ENCODE measurements at places on chromosomes 2 and 18. TPM values are rescaled to one million over a fixed set of nuclear protein-coding genes. Genes with fewer than 3 reads are reported as not detected.

- no peak overlapping the region for H3K4me3 ChIP-seq
- H3K27me3 ChIP-seq: peaks cover 18% of the 10 kb centered on the region
- H3K4me1 ChIP-seq: no peaks in the 10 kb centered on the region
These were observed 28.9 kb upstream of the HDAC4 start for GRCh38 chr2:239429473-239430350.

- H3K4me3 ChIP-seq: peak overlapping the region; percentile 88
- DNase-seq: no peak
- peaks cover 5% of the 10 kb centered on the region for H3K36me3 ChIP-seq
These were observed 675 bp downstream of the GEMIN6 start for GRCh38 chr2:38778687-38779082.

DNA sequence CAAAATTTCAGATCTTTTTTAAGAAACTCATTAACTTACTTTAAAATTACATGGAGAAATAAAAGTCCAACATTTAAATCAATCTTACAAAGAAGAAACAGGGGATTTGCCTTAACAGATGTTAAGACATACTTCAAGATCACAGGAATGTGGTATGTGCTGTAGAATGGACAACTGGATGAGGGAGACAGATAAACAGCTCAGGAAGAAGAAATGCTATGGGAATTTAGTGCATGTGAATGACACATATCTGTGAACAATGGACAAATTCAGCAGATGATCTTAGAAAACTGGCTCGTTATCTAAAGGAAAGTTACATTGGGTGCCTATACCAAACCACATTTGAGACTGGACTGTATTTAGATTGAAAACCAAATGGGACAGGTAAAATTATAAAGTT is 246.8 kb upstream of the AGAP1 start:
- no peaks in the 10 kb centered on the region for H3K27me3 ChIP-seq
- H3K36me3 ChIP-seq: no peaks in the 10 kb centered on the region
- H3K4me1 ChIP-seq: peaks cover 5% of the 10 kb centered on the region
- no peak for DNase-seq

- DNase-seq: no peak
- H3K4me3 ChIP-seq: no peak overlapping the region
- H3K27ac ChIP-seq: peak overlapping the region; percentile 76
- H3K36me3 ChIP-seq: peaks cover 5% of the 10 kb centered on the region
- no peaks in the 10 kb centered on the region for H3K27me3 ChIP-seq
These were observed 487.2 kb upstream of the RAB12 start for GRCh38 chr18:8121942-8122480.

- no peaks in the 10 kb centered on the region for H3K27me3 ChIP-seq
- peaks cover 49% of the 10 kb centered on the region for H3K4me1 ChIP-seq
- peak overlapping the region; percentile 85 for H3K27ac ChIP-seq
These were observed 42.0 kb downstream of the RDH14 start for GRCh38 chr2:18518116-18519111.

DNA sequence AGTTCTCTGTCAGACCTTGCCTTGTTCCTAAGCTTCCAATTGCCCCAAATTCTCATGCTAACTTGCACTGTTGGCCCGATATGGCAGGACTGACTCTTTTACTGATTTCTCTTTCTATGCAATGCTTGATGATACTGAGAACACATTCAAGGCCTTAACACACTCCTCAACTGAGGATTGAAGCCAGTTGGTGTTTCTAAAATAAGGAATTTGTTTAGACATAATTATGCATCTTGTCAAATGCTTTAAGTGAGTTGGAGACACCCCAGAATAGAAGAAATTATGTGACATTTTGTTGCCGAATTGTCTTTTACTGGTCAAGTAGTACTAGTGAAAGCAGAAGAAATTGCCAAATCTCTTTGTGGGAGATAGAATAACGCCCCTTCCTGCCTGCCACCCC is 60.0 kb upstream of the THSD7B start:
- H3K36me3 ChIP-seq: no peaks in the 10 kb centered on the region
- no peak overlapping the region for H3K4me3 ChIP-seq

- no peaks in the 10 kb centered on the region for H3K27me3 ChIP-seq
- no peak for DNase-seq
- H3K4me3 ChIP-seq: no peak overlapping the region
- H3K36me3 ChIP-seq: peaks cover 1% of the 10 kb centered on the region
These were observed 65.8 kb upstream of the ZNF804A start for GRCh38 chr2:184532551-184532950.

DNA sequence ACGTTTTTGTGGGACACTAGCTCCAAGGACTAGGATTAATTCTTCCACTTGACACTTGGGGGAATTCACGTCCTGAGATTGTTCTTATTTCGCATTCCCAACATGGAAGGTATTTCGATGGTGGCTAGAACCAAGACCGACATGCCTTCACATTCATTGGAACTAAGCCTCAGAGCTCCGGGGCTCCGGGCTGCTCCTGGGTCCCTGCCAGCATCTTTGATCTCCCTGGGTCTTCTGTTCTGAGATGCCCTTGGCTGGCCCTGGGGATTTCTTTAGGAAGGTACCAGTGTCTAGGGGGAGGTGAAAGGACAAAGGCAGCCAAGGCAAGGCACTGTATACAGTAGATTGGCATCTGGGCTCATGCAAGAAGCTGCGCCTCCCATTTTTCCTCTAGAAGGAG is 76.8 kb downstream of the DYSF start:
- H3K36me3 ChIP-seq: peaks cover 23% of the 10 kb centered on the region
- DNase-seq: no peak
- H3K4me3 ChIP-seq: no peak overlapping the region
- no peak overlapping the region for H3K27ac ChIP-seq
- peaks cover 4% of the 10 kb centered on the region for H3K4me1 ChIP-seq
- H3K27me3 ChIP-seq: no peaks in the 10 kb centered on the region

DNA sequence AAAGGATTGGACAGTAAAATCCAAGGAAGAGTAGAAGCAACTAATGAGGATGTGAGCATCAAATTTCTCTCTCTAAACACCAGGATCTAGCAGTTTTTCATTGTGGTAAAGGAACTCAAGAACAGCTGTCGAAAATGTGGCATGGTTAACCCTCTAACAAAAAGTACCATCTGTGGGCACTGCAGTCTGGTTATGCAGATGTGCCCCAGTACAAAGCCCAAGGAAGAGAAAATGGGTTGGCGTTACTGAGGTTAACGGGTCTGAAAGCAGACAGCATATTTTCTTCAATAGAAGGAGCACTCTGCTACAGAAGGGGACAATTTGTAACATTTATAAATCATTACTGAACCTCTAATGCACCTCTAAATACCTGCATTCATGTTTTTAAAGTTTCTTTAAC is 253.0 kb upstream of the HNRNPA3 start:
- no peaks in the 10 kb centered on the region for H3K36me3 ChIP-seq
- no peaks in the 10 kb centered on the region for H3K4me1 ChIP-seq
- no peak overlapping the region for H3K4me3 ChIP-seq
- no peak overlapping the region for H3K27ac ChIP-seq

GRCh38 chr18:41206341-41206830 is 748.6 kb upstream of the PIK3C3 start:
- no peak overlapping the region for H3K27ac ChIP-seq
- no peaks in the 10 kb centered on the region for H3K4me1 ChIP-seq
- no peak overlapping the region for H3K4me3 ChIP-seq
- no peaks in the 10 kb centered on the region for H3K27me3 ChIP-seq
- no peak for DNase-seq

GRCh38 chr2:73228631-73229030 is 4.4 kb downstream of the PRADC1 start:
- peaks cover 5% of the 10 kb centered on the region for H3K4me1 ChIP-seq
- no peaks in the 10 kb centered on the region for H3K27me3 ChIP-seq
- no peak overlapping the region for H3K27ac ChIP-seq
- no peak overlapping the region for H3K4me3 ChIP-seq

GRCh38 chr2:63643486-63643885 is 54.7 kb downstream of the MDH1 start:
- H3K36me3 ChIP-seq: peaks cover 4% of the 10 kb centered on the region
- peaks cover 14% of the 10 kb centered on the region for H3K4me1 ChIP-seq
- no peak for DNase-seq
- H3K27ac ChIP-seq: no peak overlapping the region

GRCh38 chr2:64479259-64480117 is 25.5 kb downstream of the LGALSL start:
- H3K27me3 ChIP-seq: peaks cover 3% of the 10 kb centered on the region
- no peak overlapping the region for H3K4me3 ChIP-seq
- no peak overlapping the region for H3K27ac ChIP-seq
- DNase-seq: no peak
- no peaks in the 10 kb centered on the region for H3K36me3 ChIP-seq

DNA sequence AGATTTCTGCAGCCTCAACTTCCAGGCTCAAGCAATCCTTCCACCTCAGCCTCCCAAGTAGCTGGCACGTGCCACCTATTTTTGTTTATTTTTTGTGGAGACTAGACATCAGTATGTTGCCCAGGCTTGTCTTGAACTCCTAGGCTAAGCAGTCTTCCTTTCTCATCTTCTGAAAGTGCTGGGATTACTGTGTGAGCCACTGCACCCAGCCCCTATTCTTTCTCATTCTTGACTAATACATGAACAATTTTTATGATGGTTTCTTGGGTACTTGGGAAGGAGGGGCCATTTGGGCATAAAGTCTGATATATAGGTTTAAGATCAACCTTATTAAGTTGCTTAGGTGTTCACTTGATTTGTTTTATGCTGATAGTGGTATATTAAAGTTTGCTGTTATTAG is 26.2 kb downstream of the EPC2 start:
- H3K4me1 ChIP-seq: peaks cover 54% of the 10 kb centered on the region
- no peak overlapping the region for H3K27ac ChIP-seq
- DNase-seq: no peak
- H3K27me3 ChIP-seq: no peaks in the 10 kb centered on the region

- DNase-seq: no peak
- H3K4me3 ChIP-seq: no peak overlapping the region
- peaks cover 3% of the 10 kb centered on the region for H3K27me3 ChIP-seq
- no peak overlapping the region for H3K27ac ChIP-seq
- no peaks in the 10 kb centered on the region for H3K36me3 ChIP-seq
- H3K4me1 ChIP-seq: peaks cover 21% of the 10 kb centered on the region
These were observed 432.1 kb downstream of the LPIN1 start for GRCh38 chr2:12178289-12179080.

DNA sequence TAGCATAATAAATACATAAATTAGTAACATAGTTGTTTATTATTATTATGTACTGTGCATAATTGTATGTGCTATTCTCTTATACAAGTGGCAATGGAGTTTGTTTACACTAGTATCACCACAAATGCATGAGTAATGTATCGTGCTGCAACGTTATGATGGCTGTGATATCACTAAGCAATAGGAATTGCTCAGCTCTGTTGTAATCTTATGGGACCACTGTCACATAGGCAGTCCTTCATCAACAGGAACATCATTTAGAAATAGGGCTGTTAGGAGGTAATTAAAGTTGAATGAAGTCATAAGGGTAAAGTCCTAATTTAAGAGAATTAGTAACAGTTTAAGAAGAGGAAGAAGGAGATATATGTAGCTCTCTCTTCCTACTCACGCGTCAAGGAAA is 33.8 kb downstream of the TEX51 start:
- no peak for DNase-seq
- no peak overlapping the region for H3K4me3 ChIP-seq
- peaks cover 34% of the 10 kb centered on the region for H3K27me3 ChIP-seq
- no peak overlapping the region for H3K27ac ChIP-seq
- no peaks in the 10 kb centered on the region for H3K4me1 ChIP-seq

DNA sequence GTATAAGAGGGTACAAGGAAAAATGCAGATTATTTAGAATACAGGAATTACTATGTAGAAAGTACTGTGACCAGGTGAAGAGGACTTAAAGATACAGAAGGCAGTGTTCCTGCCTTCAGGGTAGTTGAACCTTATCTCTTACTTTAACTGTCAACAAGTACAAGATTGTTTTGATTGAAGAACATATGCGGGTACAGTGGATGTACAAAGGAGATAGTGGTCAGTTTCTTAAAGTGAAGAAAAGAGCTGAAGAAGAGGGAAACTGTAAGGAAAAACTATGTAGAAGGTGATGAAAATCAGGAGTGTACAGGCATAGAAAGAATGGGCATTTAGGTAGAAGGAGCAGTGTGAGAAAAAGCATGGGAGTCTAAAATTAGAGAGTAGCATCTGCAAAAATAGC is 2.2 kb downstream of the RALBP1 start:
- H3K27ac ChIP-seq: peak overlapping the region; percentile 23
- DNase-seq: no peak
- H3K4me3 ChIP-seq: no peak overlapping the region
- peaks cover 31% of the 10 kb centered on the region for H3K4me1 ChIP-seq

- H3K27me3 ChIP-seq: no peaks in the 10 kb centered on the region
- H3K4me1 ChIP-seq: no peaks in the 10 kb centered on the region
- peaks cover 20% of the 10 kb centered on the region for H3K36me3 ChIP-seq
- H3K4me3 ChIP-seq: no peak overlapping the region
These were observed 233.7 kb downstream of the HDAC4 start for GRCh38 chr2:239167011-239167673.

DNA sequence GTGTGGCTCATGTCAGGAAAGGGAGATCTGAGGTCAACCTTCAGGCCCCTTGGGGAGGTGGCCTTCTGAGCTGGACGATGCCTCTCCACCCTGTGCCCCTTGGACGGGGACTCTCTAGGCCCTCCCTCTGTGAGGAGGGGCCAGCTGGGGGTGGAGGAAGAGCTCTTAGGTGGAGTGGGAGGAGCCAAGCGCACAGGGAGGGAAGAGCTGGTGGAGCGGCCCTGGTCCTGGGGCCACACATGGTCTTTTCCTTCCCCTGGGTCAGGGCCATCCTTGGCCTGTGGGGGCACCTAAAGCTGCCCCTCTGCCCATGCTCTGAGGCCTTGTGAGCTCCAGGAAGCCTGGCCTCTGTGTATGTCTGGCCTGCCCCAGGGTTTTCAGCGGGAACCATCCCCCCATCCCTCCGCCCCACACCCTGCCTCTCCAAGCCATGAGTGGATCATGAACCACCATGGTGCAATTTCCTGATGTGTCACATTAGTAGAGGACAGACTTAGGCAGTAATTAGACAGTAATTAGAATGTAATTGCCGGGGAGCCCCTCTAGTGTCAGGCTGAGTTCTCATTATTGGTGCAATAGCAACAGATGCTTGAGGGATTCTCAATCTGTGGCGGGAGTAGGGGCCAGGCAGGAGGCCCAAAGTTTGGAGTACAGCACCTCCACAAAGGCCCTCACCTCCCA is 63.0 kb downstream of the GLI2 start:
- H3K4me3 ChIP-seq: no peak overlapping the region
- DNase-seq: no peak
- H3K27me3 ChIP-seq: no peaks in the 10 kb centered on the region
- H3K27ac ChIP-seq: no peak overlapping the region

DNA sequence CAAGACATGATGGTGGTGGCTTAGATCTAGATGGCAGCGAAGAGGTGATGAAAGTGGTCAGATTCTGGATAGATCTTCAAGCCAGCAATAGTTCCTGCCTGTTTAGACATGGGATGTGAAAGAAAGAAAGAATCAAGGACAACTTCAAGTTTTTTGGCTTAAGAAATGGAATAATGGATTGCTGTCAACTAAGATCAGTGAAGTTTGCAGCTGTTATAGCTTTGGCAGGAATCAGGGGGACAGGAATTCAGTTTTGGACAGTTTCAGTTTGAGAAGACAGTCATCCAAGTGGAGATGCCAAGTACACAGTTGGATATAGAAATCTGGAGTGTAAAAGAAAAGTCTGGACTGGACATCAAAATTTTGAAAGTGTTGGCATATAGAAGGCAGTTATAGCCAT is 283.7 kb upstream of the PKDCC start:
- DNase-seq: no peak
- H3K36me3 ChIP-seq: no peaks in the 10 kb centered on the region
- peaks cover 16% of the 10 kb centered on the region for H3K27me3 ChIP-seq
- H3K4me3 ChIP-seq: no peak overlapping the region
- no peaks in the 10 kb centered on the region for H3K4me1 ChIP-seq

The DSG2 gene
- 43.7 TPM for total RNA-seq

The VIT gene
- 0.15 TPM for total RNA-seq

The CDH2 gene
- total RNA-seq: 208 TPM

The RGPD3 gene
- total RNA-seq: not detected

The EN1 gene
- not detected for total RNA-seq

The GPR55 gene
- total RNA-seq: not detected

The NEU2 gene
- not detected for total RNA-seq

The PARD3B gene
- 24.9 TPM for total RNA-seq

The GKN1 gene
- 0.37 TPM for total RNA-seq

The ALPI gene
- not detected for total RNA-seq
